ENCODE measurements at places on chromosomes 7 and 10.

- DNase-seq: no peak
Measured at GRCh38 chr10:121633056-121633455, 34.8 kb upstream of the FGFR2 start.

GRCh38 chr7:66303454-66304155 is 98.5 kb downstream of the TPST1 start:
- DNase-seq: no peak

GRCh38 chr7:43553999-43554398 is 28.9 kb upstream of the STK17A start:
- DNase-seq: peak; percentile 19

DNA sequence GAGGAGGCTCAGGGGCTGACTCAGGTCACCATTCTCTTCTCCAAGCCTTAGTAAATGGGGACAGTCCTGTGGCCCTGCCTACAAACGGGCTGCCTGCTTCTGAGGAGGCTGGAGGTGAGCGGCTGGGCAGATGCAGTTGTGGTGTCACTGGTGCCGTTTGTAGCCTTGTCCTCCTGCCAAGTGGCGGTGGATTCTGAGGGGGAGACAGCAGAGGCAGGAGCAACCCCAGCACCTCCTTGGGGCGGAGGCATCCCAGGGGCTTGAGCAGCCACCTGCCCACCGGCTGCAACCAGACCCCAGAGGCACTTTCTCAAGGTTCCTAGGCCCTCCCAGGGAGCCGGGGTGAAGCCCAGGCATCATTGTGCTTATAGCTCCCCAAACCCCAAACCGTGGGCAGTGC is 112.5 kb downstream of the ZMIZ1 start:
- no peak for DNase-seq

DNA sequence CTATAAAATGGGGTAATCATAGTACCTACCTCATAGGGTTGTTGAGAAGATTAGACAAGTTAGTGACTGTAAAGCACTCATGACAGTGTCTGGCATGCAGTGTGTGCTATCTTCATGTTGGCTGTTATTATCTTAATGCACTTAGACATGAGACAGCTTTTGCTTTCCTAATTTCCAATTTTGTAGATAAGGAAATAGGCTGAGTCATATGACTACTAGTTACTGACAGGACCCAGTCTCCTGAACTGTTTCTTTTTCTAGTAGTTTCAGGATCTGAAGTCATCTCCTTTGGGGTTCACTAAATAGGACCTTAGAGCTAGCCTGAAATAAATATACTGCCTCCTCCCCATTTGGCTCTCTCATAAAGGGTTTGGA is 74.2 kb downstream of the SNX10 start:
- DNase-seq: no peak

DNA sequence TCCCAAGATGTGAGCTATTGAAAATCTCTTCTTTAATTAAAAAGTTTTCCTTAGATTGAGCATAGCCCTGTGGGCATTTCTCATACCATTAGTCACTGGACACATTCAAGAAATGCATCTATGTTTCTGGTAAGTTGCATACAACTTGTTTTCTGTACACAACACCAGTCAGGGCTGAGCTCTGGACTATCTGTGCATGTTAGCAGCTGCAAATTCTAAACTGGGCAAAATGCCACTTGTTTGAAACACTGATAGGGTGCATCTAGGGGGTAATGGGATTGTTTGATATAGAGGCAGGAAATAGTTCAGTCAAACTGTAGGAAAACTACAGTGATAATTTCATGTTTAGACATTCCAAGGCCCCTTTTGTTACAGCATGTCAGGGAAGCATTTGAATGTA is 145.6 kb upstream of the NPY start:
- DNase-seq: no peak

DNA sequence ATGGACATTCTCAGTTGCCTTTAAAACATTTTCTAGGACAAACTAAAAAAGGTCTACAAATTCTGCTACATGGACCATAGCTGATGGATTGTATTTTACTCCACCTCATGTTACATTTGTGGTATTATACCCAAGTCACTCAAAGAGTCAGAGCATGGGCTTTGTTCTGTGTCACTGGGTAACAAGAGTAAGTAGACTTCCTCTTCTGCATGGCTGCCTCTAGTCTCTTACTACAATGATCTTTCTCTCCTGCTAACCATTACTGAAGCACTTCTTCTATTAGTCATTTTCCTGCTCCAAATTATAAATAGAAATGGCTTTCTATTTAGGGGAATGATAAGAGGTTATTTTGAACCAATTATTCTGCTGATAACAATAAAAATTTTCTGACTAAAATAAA is 727.4 kb upstream of the NRP1 start:
- peak; percentile 52 for DNase-seq

DNA sequence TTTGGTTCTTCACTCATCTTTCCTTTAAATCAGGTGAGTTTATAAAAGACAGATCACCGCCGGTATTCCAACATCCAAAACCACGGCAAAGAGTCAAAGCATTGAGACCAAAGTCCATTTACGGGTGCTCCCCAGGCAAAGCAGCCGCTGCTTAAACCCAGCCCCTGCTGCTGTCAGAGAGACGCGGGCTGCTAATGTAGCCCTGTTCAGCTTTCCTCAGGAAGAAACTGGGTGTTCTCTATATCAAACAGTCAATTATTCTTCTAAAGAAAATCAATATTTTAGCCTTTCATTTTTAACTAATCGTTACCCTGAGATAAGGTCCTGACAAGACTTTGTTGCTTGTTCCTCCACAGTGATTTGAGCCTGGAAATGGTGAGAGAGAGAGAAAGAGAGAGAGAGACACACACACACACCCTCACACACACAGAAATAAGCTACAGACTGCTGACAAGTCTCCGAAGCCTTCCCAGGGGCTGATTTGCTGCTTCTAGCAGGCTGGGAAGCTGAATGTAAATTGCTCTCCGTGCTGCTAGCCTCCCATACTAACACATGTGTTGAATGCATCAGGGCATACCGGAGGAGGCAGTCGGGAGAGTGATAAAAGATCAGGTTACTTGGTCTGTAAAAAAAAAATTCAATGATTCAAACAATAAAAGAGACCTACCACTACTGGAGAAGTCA is 183.0 kb upstream of the ANK3 start:
- DNase-seq: peak; percentile 83

GRCh38 chr7:81908220-81908619 is 138.4 kb upstream of the HGF start:
- no peak for DNase-seq

- DNase-seq: no peak
Measured at GRCh38 chr10:93859049-93859655, 34.6 kb upstream of the SLC35G1 start.

DNA sequence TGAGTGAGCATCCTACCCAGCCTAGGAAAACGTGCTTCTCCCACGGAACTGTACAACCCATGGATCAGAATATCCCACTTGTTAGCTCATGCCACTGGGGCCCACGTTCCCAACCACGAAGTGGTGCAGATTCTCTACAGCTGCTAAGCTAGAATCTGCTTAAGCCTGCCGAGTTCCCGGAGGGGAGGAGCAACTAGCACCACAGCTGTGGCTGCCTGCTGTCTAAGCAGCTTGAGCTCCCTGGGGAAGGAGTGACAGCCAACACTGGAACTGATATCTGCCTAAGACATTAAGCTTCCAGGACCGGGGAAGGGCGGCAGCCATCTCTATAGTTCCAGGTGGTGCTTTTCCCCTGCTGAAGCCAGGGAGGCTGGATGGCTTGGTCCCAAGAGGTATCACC is 334.7 kb upstream of the CHRM2 start:
- no peak for DNase-seq

DNA sequence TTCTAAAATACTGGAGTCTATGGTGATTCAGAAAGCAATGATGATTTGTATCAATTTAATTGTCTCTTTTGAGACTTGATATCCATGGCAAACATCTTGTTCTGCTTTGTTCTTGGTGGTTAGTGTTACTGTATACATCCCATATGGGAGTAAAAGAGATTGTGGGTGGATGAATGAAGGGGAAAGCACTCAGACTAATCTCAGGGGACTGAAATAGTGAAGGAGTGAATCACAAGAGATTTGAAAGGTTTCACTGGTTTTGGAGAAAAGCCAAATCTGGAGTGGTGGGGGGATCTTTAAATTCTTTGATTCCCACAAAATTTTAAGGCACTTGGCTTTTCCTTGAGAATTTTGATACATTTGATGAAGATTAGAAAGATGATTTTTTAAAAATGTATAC is 369.4 kb downstream of the INHBA start:
- peak; percentile 93 for DNase-seq

- DNase-seq: no peak
Measured at GRCh38 chr10:20354166-20354565, 537.9 kb downstream of the PLXDC2 start.

DNA sequence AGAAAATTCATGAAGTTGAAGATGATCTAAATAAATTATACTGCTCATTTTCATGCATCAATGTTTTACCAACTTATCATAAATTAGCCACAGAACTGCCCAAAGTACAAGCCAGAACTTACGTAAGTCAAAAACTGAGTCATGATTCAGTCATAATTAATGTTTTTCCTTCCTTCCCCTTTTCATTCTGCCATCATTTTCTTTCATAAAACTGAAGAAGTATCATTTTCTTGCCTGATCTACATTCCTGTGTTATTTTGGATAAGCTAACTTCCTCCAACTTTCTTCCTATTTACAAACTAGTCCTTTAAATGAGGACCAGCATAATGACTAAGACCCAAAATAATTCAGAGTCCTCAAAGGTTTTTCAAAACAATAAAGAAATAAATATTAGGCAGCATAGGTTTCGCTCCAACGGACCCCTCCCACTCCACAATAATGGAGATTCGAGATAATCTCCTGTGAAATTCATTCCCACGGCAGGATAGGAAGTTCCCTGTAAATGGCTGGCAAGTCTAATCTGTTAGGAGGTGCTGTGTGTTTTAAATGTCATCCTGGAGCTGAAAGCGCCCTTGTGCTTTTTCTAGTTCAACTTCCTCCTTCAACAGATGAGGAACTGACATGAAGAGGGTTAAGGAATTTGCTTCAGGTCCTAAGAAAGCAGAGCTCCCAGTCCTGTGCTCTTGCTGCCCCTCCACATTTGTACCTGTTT is 218.9 kb downstream of the DOCK4 start:
- DNase-seq: peak; percentile 59

- no peak for DNase-seq
Measured at GRCh38 chr10:73818402-73818801, 7.0 kb upstream of the NDST2 start.

GRCh38 chr10:88800152-88801125 is 2.1 kb upstream of the LIPM start:
- DNase-seq: peak; percentile 92

DNA sequence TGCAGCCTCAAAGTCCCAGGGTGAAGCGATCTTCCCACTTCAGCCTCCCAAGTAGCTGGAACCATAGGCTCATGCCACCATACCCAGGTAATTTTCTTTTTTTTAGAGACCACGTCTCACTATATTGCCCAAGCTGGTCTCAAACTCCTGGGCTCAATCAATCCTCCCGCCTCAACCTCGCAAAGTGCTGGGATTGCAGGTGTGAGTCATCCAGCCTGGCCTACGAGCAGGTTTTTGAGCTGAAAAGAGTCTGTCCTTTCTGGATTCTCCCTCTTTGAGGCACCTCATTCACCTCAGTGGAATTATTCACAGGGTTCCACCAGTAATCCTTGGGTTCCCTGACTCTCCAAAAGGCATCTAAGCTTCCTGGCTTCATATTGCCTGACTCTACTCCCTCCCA is 7.6 kb upstream of the LEP start:
- DNase-seq: no peak

DNA sequence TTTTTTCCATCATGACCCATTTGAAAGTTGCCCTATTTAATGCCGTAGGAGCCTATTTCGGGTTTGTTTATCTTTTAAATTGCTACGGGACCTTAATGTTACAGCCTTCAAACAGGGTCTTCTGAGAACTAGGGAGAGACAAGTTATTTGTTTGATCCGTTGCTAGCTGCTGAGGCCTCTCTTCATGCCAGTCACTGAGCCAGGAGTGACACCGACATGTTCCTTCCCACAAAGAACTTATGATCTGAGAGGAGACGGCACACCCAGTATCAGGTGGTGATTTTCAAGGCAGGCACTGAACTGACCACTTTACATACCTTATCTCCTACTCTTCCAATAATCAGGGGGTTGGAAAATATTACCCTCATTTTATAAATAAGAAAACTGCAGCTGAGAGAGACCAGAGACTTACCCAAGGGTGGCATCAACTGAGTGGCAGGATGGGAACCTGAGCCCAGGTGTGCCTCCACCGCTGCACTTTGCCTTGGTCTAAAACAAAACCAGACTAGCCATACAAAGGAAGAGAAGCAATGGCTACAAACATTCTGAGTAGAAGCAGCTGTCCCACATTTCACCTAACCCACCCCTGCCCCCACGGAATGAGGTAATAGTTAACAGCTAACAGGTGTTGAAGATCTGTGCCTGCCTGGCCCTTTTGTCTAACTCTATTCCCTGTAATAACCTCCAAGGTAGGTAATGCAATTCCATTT is 40.5 kb downstream of the PPP1R3C start:
- DNase-seq: no peak

DNA sequence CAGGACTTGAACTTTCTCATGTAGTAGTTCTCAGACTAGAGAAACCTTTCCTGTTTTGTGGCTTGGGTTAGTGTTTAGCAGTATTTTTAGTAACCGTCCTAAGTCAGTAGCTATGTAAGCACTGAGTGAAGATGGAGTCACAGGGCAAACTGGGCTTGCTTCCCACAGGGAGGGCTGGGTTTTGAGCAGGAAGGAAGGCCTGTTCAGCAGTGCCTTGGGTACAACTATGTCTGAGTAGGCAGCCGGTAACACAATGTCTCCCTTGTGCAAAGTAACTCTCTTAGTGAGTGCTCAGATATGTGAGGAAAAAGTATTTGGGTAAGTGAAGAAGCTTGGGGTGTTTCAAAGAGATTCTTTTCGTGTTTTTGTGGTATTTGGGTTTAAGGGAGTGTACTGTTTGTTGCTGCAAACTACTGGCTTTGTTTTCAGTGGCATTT is 96.4 kb downstream of the CCSER2 start:
- peak; percentile 98 for DNase-seq

DNA sequence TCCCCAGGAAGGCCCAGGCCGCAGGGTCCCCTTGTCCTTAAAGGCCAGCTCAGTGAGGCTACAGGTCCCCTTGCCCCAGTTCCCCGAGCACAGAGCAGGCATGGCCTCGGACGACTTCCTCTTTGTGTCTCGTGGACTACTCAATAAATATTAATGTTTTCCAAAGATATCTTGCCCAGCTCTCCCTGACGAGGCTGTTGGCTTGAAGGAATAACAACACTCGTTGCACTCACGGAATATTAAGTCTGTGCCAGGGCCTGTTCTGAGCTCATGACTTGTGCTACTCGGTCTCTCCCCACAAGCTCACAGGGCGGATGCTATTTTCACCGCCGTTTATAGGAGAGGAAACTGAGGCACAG is 68.2 kb downstream of the CUX1 start:
- DNase-seq: no peak

DNA sequence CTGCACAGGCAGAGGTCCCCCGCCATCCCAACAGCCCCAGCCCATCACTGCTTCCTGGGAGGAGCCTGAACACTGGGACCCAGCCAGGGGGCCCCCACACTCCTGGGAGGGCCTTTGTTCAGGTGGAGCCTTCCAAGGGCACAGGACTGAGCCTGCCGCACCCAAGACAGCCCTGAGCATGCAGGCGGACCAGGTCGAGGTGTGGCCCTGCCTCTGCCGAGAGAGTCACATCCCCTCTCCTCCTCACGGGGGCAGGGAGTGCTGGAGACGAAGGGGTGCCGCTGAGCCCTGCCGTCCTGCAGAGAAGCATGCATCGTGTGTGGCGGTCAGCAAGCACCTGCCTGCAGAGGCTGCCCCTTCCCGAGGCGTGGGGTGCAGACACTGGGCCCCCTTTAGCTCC is 7.3 kb upstream of the MAFK start:
- no peak for DNase-seq

Measured in astrocyte (in vitro differentiated cells and primary cell).